ENCODE measurements at places on chromosomes 6 and 20.
A peak's percentile ranks its signal among the peaks of the same experiment; 100 is the strongest.

GRCh38 chr6:107977283-107977682 is 19.3 kb upstream of the SEC63 start:
- DNase-seq: no peak

DNA sequence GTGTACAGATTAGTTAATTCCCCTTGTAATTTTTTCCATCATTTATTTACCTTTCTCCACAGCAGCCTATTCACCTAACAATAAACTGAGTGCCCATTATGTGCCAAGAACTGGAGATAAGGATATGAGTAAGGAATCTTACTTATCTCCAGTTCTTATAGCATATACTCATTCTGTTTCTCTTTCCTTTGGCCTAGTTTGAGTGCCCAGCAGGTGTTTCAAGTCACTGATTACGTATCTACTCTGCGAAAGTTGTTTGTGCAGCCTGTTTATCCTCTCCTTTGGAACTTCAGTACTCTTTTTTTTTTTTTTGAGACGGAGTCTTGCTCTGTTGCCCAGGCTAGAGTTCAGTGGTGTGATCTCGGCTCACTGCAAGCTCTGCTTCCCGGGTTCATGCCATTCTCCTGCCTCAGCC is 17.3 kb upstream of the POU5F1 start:
- DNase-seq: no peak

- DNase-seq: no peak
These were observed 47.7 kb upstream of the DACT2 start for GRCh38 chr6:168367285-168367751.

DNA sequence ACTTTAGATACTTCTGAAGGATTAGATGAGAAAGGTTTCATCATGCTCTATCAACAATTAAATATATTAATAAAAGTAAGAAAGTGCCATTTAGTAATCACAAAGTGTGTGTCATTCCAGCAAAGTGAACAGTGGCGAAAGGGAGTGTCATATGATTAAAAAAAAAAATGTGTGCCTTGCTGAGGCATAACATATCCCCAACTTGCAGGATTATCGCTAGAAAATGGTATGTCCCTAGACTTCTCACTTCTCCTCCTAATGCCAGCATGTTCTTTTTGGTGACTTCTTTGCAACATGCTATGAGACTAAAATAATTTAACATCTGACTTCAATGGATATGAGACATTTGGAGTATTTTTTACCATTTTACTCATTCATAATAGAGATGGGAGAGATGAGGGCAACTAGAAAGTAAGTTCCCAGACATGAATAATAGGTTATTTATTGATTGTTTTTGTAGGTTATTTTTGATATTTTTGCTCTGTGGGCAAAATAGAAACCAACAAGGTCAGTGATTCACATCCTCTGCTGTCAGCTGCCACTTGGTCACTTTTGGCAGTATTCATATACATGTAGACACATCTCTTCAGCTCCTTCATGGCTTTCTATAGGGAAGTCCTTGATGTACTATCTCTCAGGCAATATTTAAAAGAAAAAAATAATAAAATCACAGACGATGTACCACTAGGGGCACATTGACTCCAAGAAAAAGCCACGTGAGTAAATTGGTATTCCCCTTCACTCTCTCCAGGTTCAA is 370.1 kb downstream of the BMP2 start:
- no peak for DNase-seq

DNA sequence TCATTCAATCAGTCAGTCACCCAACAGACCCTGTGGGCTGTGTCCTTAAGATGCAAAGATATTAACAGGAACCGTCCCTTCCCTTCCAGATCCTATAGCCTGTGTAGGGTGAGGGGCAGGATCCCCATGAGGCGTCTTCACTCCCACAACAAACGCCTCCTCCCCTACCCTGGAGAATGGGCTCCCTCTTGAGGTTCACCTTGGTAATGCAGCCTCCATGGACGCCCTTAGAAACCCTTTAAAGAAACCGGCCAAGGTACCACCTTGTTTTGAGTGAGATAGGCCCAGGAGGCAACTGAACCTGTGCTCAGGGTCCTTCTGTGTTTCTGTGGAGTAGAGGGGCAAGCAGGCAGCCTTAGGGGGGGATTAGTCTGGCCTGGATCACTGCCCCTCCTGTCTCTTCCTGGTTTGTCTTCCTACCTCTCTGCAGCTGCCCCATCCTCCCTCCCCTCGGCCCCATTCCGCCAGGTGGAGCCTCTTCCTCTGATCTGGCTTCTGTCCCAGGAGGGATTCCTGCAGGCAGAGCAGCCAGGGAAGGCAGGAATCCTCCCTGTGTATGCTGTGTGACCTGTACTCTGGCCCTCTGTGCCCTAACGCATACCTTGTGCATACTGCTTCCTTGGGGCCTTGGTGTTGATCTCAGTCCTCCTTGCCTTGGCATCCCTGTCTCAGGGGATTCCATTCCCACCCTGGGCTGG is 6.6 kb upstream of the GUCA1A start:
- DNase-seq: peak; percentile 88

DNA sequence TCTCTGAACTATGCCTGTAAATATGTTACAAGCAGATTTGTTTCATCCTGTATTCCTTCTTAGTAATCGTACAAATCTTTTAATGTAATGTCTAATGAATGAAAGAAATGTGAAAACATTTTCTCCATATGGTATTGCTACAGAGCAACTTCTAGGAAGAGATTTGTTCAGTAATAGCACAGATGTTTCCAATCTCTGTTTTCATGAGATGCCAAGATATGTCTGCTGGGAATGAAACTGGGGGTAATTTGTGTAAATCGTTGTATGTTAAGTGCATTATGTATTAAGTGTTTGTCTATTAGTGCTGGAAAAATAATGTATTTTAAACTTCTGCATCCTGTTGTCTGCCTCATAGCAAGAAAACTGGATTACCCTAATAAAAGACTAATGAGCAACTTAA is 722.2 kb upstream of the EYS start:
- no peak for DNase-seq

- no peak for DNase-seq
These were observed 434.5 kb downstream of the HDGFL1 start for GRCh38 chr6:23003671-23004467.

GRCh38 chr6:71028877-71029252 is 72.0 kb upstream of the B3GAT2 start:
- no peak for DNase-seq

- peak; percentile 96 for DNase-seq
These were observed 362 bp downstream of the DUSP22 start for GRCh38 chr6:292506-293192.

DNA sequence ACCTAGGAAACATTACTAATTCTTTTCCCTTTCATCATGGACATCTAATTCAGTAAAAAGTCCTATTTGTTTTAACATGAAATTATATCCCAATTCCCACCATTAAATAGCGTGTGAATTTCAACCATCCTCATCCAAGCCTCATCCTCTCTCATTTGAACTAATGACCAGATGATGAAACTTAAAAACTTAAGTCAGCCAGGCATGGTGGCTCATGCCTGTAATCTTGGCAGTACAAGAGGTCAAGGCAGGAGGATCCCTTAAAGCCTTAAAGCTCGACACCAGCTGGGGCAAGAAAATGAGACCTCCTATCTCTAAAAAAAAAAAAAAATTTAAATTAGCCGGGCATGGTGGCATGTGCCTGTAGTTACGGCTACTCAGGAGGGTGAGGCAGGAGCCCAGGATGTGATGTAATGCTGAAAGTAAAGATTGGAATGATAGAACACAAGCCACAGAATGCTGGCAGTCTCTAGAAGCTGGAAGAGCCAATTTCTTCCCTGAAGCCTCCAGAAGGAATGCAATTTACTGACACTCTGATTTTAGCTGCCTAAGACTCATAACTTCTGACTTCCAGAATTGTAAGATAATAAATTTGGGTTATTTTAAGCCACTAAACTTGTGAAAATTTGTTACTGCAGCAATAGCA is 27.1 kb upstream of the HAO1 start:
- DNase-seq: no peak

GRCh38 chr6:106257195-106257594 is 68.4 kb downstream of the ATG5 start:
- DNase-seq: no peak

- peak; percentile 81 for DNase-seq
These were observed 14.6 kb upstream of the HLA-F start for GRCh38 chr6:29708432-29709179.

Data from Peyer's patch (tissue), 4 donors.